ENCODE measurements at places on chromosomes 6 and 20.

DNA sequence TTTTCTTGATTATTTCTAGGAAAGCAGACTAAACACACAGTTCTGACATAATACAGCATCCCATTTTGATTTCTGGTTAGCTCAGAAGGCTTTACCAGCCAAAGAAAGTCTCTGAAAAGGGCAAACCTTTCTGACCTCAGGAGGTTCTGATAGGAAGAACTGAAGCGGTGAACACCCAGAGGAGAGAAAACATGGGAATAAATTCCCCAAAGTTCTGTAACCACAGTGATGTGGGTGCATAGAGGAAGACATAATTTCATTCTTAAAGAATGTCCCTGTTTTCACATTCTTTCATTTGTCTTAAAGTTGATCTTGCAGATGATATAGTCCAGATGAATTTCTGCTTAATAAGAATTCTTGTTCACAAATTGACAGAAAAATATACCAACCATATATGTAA is 60.3 kb downstream of the RSPO3 start:
- no peak for DNase-seq

DNA sequence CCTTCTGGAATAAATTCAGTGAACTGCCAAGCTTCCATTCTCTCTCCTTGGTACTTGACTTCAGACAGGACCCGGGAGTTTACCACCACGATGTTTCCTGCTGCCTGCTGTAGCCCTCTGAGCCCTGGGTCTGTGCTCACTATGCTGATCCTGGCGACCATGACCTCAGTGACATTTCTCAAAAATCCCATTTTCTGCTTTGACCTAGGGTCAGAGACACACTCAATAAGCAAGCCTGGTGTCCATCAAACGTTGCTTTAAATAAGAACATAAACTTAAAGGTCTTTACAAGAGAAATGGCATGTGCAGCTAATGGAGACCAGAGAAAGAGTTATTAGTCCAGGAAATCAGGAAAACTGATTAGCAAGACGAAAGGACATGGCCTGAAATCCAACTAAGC is 509.7 kb upstream of the SULF2 start:
- DNase-seq: peak; percentile 28

DNA sequence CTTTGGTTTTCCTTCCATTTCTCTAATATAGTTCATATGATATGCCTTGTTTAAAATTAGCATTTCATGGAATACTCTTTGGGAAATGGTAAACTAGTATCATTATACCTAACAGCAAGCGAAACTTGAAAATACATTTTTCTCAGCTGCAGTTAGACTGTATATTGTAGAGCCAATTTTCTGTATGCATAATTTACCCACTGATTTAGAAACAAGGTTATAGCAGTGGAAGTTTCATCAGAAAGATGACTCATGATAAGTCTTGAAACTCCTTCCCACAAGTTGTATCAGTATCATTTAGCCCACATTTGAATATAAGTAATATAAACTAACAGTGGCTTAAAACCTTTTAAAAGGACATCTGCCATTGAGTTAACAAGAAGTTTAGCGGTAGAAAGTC is 164.8 kb upstream of the BMP5 start:
- DNase-seq: peak; percentile 63

DNA sequence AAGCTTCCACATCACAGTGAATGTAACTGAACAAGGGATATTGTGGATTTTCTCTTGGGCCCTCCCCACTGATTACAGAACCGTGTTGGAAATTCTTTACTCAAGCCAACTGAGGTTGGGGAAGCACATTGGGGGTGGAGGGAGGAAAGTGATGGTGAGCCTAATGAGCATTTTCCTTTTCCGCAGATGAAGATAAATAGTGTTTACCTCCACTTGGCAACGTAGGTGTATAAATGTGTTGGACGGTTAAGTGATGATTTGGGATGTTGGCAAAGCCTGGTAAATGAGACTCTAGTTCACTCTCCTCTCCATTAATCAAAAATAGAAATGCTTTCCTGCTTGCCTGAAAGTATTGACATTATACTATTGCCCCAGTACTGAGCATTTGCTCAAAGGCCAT is 27.1 kb upstream of the NRN1 start:
- no peak for DNase-seq

DNA sequence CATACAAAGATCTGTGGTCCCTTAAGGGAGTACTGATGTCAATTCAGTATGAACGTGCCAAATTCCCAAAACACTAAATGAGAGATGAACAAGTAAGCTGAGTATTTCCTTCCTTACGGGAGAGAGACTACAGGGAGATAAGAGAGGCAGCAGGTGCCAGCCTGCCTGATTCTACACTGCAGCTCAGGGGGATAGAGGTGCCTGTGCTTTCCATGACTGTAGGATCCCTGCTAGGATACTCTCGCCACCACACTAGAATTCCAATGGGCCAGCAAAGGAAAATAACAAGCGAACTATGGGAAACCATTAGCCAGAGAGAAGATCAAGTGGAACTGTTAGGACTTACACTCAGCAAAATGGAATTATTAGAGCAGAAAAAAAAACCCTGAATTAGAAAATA is 198.5 kb upstream of the BTBD3 start:
- no peak for DNase-seq

GRCh38 chr6:138529478-138529877 is 30.2 kb upstream of the NHSL1 start:
- no peak for DNase-seq

DNA sequence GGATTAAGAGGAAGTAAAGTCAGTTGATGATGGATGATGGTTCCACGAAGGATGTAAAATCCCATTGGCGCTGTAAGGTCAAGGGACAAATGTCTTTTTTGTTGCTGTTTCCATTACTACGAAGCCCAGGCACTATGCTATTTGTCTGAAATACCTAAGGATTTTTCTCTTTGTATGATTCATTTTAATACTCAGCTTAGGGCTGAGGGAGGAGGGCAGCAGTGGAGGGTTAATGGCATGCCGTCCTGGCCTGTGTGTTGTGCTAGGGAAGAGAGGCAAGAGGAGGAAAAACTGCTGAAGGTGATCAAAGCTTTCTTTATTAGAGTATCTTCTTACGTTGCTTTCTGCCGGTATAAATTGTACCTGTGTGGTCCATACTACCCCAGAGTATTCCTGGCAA is 6.5 kb upstream of the SMOC2 start:
- DNase-seq: no peak

GRCh38 chr6:151561238-151561637 is 67.4 kb downstream of the CCDC170 start:
- DNase-seq: no peak

GRCh38 chr6:66403966-66404365 is 696.9 kb upstream of the EYS start:
- DNase-seq: no peak

- DNase-seq: peak; percentile 67
These were observed 147.2 kb downstream of the VEGFA start for GRCh38 chr6:43916924-43917877.

DNA sequence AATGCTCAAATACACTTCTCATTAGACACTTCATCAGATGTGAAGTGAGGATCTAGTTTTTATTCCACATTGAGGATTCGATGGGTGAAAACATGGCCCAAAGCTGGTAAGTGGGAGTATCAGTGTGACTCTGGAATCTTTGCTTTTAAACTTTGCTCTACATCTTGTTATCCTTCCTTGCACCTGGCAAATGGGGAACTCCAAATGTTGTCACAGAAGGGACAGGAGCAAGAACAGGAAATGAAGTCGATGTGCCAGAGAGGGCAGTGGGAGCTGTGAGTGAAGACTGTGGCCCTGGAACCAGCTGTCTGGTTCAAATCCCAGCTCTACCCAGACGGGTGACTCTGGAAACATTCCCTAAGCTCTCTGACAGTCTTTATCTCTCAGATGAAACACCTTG is 86.7 kb upstream of the AGPAT4 start:
- DNase-seq: no peak

GRCh38 chr6:41271901-41272395 is 14.5 kb downstream of the TREM1 start:
- no peak for DNase-seq

DNA sequence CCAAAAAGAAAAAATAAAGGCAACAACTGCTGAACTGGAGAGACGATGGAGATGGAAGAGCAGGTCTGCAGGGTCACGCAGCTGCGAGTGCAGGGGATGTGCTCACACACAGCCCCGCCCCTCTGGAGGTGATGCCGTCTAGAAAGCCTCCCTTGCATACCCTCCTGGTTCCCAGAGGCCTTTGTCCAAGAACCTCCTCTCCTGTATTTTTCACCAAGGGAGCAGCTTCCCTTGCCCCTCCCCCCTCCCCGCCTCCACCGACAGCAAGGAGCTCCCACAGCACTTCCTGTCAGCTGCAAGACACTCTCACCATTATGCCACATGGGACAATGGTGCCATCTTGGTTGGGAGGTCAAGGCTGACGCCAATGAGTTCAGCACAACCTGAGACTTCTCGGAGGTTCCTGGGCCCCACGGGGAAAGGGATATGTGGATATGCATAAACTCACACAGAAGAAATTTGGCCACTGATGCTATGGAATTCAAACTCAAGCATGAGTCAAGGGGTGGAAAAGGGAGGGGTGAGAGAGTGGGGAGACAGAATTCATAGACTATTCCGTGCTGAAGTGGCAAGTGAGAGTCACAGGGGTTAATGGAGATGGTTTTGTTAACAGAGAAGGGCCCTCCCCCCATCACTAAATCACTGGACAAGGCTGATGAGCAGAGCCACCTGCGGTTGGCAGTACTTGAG is 132.9 kb downstream of the SCML4 start:
- peak; percentile 91 for DNase-seq

- DNase-seq: no peak
These were observed 70.5 kb downstream of the AKAP12 start for GRCh38 chr6:151310279-151310678.

GRCh38 chr6:18132346-18132745 is 9.9 kb upstream of the NHLRC1 start:
- no peak for DNase-seq

DNA sequence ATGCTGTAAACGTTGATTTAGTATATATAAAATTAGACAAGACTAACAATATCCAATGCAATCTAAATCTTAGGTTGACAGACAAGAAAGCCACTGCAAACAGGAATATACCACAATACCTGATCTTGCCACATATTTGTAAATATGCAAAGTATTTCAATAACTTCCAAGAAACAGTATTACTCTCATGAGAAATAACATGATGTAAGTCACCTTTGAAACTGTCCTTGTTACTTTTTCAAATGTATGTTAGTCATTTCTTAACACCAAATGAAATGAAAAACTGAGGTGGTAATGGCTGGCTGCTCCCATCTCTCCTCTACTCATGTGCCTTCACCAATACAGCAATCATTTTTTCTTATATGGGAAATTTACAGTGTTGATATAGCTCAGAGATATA is 118.7 kb downstream of the ATG5 start:
- no peak for DNase-seq

GRCh38 chr6:70040766-70041165 is 174.4 kb downstream of the COL19A1 start:
- DNase-seq: no peak

DNA sequence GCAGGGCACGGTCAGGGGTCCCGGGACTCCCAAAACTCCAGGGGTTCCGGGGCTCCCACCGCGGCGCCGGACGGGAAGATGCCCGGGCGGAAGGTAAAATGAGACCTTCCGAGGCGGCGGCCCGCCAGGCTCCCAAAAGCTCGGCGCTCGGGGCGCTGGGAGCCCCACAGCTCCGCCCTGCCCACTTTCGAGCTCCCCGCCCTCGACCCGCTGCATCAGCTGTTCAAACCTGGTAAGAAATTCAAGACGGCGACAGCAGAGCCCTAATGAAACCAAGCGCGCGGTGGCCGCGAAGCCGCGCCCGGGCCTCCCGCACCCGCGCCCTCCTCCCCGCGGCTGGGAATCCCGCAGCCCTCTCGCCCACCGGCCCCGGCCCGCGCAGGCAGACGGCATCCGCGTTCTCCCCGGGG is 369 bp downstream of the SLC4A11 start:
- DNase-seq: peak; percentile 38

DNA sequence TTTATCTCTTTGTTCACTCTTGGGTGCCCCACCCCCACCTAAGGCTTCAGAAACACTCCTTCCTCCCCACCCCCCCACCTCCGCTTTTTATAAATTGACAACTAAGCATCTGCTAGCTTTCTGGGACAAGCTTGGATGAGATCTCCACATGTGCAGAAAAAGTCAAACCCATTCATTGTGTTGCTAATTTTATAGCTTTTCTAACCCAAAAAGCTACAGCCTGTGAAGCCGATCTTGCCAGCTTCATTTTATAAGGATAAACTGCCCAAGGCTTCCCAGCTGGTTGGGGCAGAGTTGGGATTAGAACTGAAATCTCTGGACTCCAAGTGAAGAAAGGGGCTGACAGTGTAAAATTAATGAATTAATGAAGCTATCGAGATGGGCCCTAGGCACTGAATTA is 24.1 kb downstream of the BPIFB4 start:
- DNase-seq: no peak

DNA sequence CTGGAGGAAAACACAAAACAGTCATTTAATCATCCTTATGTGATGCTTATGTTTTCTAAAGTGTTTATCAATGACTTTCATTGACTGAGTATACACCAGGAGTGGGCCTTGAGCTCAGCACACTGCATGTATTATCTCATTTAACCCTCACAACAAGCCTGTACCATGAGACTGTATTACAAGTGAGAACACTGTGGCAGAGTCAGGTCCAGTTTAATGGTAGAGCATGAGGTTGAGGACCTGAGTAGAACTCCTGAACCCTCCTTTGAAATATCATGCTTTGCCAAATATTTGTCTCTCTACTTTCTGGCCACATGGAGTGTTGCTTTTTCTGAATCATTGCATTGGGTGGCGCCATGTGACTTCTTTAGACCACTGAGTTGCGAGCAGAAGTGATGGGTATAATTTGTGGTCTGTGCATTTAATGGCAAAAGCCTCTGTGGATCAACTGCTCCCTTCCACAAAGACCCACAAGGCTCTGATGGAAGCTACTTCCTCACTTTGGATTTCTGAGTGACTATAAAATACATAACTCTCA is 65.0 kb upstream of the SIRPG start:
- DNase-seq: no peak

DNA sequence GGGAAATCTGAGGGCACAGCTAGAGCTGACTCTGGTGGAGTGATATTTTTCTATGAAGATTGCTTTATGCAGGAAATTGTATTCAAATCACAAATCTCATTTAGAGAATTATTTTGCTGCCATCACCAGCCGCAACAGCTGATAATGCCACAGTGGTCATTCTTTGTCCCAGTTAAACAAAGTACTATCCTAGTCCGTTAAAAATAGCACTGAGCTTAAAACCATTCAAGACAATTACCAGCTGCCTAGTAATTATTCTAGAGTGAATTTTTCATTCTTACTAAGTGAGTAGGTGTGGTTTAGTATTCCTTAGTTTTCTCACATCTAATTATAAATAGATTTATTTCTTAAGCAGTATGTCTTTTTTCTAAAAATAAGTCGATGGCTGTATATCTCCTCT is 190.5 kb downstream of the SLC35F1 start:
- no peak for DNase-seq

- no peak for DNase-seq
These were observed 11.5 kb upstream of the ZBTB22 start for GRCh38 chr6:33329058-33329457.

DNA sequence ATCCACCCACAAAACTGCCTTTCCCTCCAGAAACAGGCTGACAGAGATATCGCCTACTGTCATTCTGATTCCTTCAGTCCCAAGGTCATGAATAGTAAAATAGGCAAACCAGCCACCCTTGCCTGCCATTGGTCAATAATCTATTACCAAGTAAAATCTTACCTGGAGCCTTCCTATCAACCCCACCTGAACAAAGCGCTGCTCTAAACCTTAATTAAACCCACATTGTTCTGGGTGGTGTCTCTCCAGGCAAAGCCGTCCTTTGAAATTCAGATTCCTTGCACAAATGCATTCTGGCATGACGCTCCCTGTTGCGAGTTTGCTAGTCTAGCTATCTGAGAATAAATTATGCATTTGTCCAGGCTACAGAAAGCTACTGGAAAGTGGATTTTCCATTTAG is 291.6 kb upstream of the ECI2 start:
- no peak for DNase-seq

Data from mesenchymal stem cell (in vitro differentiated cells and primary cell).